Left lobe of liver (tissue), 2 donors: ENCODE measurements at places on chromosomes 16 and 17.

- DNase-seq: no peak
These were observed 2.4 kb downstream of the MATCAP1 start for GRCh38 chr16:67181346-67181745.

DNA sequence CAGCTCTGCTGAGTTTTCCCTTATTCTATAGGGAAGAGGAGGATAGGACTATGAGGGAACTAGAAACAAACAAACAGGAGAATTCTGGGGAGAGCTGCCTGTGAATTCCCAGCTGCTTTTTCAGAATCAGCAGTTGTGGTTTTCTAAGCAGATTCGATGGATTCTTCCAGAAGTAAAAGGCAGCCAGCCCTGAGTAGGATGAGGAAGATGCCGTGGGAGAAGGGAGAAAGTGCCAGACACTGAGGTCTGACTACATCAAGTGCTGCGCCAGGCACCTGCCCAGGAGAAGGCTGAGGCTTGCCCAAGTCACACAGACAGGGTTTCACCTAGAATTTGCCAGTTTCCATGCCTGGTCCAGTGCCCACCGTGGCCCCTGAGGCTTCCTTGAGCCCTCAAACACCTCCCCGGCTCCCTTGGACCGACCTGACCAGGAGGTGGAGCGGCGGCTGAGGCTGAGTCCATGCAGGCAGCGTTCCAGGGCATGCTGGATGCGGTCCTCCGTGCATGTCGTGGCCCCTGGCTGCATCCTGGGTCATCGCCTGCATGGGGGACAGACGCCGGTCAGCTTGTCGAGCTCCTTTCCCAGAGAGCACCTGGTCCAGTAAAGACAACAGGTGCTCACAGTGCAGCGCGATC, 43.6 kb upstream of the PIK3R6 start:
- DNase-seq: no peak

GRCh38 chr16:30918614-30919013, 4.8 kb upstream of the FBXL19 start:
- DNase-seq: no peak

- DNase-seq: peak; percentile 92
These were observed 2.7 kb upstream of the MLLT6 start for GRCh38 chr17:38702166-38702915.

DNA sequence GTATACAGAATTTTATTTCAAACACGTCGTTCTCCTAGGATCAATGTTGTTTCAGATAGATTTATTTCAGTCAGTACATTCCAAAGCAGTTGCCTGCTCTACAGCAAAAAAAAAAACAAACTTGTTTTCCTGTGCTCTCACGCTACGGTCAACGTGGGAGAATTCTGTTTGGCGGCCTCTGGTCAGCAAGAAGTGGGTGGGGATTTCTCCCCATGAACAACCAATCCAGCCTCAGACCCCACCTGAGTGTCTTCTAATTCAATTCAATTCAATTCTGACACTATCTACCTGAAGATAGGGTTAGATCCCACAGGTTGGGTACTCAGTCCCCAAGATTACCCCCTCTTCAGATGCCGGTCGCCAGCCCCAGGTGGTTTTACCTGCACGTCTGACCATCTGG, 22.1 kb downstream of the C17orf58 start:
- DNase-seq: no peak

GRCh38 chr17:27566671-27567562, 64.1 kb upstream of the LGALS9 start:
- no peak for DNase-seq

DNA sequence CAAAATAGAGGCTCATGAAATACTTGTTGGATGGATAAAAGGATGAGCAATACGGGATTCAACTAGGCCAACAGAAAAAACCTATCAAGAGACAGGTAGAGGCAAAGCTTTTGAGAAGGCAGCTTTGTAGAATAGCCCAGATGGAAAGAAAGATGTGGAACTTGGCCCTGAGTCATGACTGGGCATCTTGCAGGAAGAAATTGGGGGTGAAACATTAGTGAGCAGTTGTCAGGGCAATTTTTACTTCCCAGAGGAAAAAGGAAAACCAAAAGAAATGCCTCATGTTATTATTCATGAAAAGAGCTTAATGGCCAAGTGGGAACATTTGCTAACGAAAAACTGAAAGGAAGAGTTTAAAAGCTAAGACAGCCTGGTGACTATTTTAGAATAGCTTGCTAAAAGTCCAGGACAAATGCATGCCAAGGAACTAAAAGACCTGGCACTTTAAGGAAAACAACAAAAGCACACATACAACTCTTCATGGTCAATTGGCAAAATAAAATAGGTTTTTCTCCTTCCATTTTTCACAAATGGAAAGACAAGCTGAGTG, 180.1 kb downstream of the HS3ST3A1 start:
- DNase-seq: no peak

- DNase-seq: no peak
These were observed 31.1 kb upstream of the CCR7 start for GRCh38 chr17:40596261-40596919.

- DNase-seq: no peak
These were observed 52.5 kb upstream of the DHX40 start for GRCh38 chr17:59512844-59513385.

DNA sequence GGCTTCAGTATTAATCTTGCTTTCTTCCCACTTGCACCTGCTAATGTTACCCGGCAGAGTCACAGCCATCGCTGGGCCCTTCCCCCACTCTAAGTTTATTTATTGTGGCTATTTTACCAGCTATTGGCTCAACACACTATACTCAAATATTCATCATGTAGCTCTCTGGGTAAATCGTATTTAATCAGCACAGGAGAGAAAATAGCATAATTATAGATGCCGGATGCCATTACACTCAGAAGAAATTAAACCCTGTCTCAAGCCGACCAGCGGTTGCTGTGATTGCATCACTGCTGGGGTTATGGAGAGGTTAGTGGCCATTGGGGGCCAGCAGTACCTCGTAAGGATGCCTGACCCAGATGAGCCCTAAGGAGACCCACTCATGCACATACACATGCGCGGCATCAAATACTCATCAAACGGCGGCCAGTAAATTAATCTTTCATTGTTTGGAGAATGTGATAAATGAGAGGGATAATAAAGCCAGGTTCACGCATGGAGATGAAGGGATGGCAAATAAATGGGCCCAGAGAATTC, 269.5 kb upstream of the ZFHX3 start:
- no peak for DNase-seq

DNA sequence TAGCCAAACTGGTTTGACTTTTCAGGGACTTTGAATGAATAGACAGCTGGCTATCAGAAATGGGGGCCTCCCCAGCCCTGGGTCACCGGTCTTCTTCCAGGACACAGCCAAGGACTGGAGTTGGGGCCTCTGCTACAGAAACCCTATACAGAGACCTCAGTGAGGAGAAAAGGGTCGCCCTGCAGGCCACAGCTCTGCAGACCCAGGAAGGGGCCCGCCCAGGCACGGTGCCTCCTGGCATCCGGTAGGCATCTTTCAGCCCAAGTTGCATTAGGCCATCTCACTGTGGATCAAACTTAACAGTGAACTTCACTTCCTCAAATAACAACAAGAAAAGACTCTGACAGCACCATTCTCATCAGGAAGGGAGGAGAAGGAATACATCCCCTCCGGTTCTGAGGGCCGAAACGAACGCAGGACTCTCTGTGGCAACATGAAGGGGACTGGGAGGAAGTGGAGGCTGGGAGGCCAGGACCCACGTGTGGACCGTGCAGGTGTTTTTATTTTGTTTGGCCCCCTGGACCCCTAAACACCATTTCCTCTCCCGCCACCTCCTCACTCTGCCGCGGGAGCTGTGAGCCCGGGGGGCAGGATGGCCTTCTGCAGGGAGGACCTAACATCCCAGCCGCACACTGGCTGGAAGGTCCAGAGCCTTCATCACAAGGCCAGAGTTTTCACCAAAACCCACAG, 7.2 kb downstream of the SLC38A10 start:
- no peak for DNase-seq

DNA sequence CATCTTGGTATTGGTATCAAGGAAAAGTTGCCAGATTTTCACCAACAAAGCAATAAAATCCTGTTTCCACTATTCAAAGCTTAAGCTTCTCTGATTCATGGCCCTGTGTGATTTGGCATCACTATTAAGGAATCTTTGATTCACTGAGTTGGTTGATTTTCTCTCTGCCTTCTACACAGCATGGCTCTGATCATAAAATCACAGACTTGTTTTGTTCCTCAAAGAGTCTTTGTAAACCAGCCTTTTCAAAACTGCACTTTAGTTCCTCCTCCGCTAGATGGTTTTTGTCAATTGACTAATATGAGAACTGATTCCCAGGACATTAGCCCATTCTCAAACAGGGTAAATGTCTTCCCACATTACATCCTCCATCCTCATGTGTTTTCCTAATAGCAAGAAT, 197.6 kb downstream of the DNAH9 start:
- no peak for DNase-seq

DNA sequence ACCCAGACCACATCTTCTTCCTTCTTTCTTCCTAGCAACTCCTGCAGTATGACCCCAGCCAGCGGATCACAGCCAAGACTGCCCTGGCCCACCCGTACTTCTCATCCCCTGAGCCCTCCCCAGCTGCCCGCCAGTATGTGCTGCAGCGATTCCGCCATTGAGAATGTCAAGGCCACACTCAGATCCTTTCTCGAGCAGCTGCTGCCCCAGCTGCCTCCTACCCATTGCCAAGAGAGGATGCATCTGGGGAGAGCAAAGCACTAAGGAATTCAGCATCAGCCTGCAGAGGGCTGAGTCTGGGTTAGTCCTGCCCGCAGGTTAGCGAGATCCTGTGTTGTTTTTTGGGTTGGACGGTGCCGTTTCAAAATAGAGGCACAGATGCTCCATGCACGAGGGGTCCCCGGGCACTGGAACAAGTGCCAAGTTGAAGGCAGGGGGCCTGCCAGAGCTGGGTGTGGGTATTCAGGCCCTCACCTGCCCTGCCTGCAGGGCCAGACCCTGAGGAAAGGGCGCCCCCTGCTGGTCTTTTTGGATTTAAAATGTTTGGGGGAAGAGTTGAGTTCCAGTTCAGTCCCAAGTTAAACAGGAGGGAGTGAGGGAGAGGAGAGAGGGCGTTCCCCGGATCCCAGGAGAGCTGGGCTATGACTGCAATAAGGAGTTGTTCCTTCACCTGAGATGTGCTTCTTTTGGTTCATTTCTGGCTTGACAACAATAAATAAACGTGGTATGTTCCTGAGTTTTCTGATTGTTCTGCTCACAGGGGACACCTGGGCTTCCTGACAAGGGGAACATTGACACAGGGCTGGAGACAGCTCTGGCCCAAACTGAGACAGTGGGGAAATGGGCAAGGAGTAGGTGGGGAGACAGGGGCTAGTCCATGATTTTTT, 4.9 kb downstream of the CDK3 start:
- peak; percentile 83 for DNase-seq

DNA sequence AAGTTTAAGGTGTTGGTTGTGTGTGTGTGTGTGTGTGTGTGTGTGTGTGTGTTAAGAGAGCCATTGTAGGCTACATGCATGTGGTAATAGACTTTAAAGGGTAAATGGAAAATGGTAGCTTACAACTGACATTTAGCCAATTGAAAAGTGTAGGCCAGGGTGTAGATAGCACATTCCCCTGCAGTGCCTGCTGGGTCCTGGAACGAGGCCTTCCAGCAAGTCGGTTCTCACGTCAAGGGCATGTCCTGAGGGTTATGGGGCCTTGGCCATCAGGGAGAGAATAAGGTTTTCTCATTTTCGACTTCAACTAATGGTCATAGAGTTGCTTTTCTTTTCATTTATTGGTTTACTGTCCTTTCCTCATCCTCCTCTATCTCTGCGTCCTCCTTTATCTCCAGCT, 65.1 kb downstream of the RPTOR start:
- DNase-seq: no peak

- no peak for DNase-seq
These were observed 181.1 kb downstream of the C16orf78 start for GRCh38 chr16:49554681-49555080.

- no peak for DNase-seq
These were observed 36.3 kb upstream of the CDH1 start for GRCh38 chr16:68700831-68701230.

- peak; percentile 80 for DNase-seq
These were observed 217.8 kb downstream of the SPECC1 start for GRCh38 chr17:20226814-20227482.

DNA sequence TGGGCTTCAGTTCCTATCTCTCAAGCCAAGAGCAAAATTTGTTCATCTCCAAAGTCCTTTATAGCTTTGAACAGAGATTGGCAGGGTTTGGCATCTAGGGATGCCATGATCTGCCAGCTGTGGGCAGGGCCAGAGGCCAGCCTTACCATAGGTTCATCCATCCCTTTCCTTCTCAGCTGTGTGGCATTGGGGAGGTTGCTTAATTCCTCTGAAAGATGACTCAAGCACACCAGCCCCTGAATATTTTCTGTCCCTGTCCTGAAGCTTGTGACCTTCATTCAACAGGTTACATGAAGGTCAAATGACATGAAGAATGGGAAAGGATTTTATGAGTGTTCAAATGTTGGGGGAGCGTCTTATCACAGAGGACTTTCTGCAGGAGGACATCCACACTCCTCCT, 3.4 kb downstream of the MT1G start:
- DNase-seq: peak; percentile 71

- DNase-seq: peak; percentile 71
These were observed 10.7 kb downstream of the MSRB1 start for GRCh38 chr16:1932050-1933028.

- DNase-seq: no peak
These were observed 27.2 kb upstream of the MEAK7 start for GRCh38 chr16:84531671-84532111.

- peak; percentile 66 for DNase-seq
These were observed 8.7 kb upstream of the MKS1 start for GRCh38 chr17:58227733-58228132.

- no peak for DNase-seq
These were observed 664.4 kb downstream of the CDH8 start for GRCh38 chr16:61371881-61372280.

GRCh38 chr16:67034487-67034886, 5.5 kb downstream of the CBFB start:
- DNase-seq: no peak

- no peak for DNase-seq
These were observed 31.4 kb upstream of the CDC42EP4 start for GRCh38 chr17:73343168-73343634.

GRCh38 chr17:81807210-81807719, 3.3 kb downstream of the GCGR start:
- DNase-seq: no peak

- no peak for DNase-seq
These were observed 55.2 kb downstream of the SPAG9 start for GRCh38 chr17:51065466-51065865.
